ENCODE measurements at places on chromosomes 6 and 20.

GRCh38 chr6:133549371-133549801 is 308.2 kb downstream of the EYA4 start:
- DNase-seq: no peak
- H3K27me3 ChIP-seq: no peaks in the 10 kb centered on the region
- H3K36me3 ChIP-seq: no peaks in the 10 kb centered on the region
- H3K4me1 ChIP-seq: no peaks in the 10 kb centered on the region
- H3K4me3 ChIP-seq: no peak overlapping the region

GRCh38 chr20:8646033-8646441 is 422.9 kb upstream of the PLCB4 start:
- DNase-seq: no peak
- H3K27me3 ChIP-seq: no peaks in the 10 kb centered on the region

DNA sequence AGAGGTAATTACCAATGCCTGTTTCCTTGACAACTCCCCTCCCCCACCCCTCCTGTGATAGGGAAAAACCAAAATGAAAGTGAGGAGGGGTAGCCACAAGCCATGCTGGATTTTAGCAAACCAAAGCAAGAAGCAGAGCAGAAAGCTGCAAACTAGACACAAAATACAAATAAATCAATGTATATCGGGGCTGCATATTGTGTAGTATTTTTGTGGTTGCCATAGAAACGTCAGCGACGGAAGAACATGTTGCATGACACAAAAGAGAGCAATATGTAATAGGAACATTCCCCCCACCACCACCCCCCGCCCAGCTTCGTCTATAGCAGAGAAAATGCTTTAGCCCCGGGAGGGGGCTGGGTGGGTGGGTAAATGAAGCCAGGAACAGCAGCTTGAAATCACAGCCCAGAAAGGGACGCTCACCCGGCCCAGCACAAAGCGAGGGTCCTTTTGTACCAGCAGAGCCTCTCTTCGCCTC is 548 bp downstream of the AGPAT4 start:
- peak overlapping the region; percentile 96 for H3K27ac ChIP-seq
- H3K27me3 ChIP-seq: no peaks in the 10 kb centered on the region
- H3K36me3 ChIP-seq: peaks cover 19% of the 10 kb centered on the region
- peak; percentile 82 for DNase-seq

- H3K27ac ChIP-seq: no peak overlapping the region
- no peaks in the 10 kb centered on the region for H3K27me3 ChIP-seq
- no peak for DNase-seq
- peaks cover 14% of the 10 kb centered on the region for H3K4me1 ChIP-seq
- no peaks in the 10 kb centered on the region for H3K36me3 ChIP-seq
These were observed 8.9 kb upstream of the AHI1 start for GRCh38 chr6:135506270-135506997.

Measured in endodermal cell (in vitro differentiated cells).